Activated CD4-positive, alpha-beta T cell treated with anti-CD3 and anti-CD28 coated beads, Interleukin-2, amount 50 U/mL, for 16 hours (primary cell): ENCODE measurements at places on chromosomes 6 and 20.

GRCh38 chr20:41344477-41344876, 3.9 kb downstream of the LPIN3 start:
- DNase-seq, result no peak

DNA sequence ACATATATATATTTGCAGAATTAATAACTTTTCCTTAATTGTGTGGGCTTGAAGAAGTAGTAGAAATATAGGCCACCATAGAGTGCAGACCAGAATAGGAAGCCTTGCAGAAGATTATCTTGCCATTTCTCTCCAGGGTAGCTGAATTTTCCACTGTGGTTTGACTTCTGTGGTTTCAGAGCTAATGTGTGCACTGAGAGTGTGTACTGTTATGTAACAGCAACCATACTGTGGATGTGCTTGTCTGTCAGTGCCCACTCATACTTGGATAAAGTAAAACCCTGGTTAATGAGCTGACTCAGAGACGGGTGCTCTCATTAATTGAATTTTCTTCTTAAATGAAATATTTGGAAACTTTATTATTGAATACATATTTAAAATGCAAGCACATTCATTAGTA, 57.2 kb downstream of the CEP43 start:
- peak; percentile 72 for DNase-seq

DNA sequence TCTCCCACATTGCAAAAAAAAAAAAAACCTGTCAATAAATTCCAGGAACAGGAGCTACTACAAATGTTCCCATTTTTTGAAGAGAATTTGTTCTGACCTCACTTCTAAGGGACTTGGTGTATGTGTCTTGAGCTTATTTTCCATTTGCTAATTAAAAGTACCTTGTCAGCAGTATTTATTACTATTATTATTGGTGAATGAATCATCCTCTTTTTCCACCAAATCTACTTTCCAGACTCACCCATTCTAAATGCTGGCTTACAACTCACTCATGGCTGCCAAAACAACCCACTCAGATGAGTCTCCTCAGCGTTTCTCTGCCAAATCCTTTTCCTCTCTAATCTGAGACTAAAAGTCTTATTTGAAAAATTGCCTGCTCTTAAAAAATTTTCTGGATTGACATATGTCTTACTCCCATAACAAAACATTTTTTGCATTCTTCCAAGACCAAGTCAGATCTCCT, 33.2 kb upstream of the TASP1 start:
- no peak for DNase-seq

DNA sequence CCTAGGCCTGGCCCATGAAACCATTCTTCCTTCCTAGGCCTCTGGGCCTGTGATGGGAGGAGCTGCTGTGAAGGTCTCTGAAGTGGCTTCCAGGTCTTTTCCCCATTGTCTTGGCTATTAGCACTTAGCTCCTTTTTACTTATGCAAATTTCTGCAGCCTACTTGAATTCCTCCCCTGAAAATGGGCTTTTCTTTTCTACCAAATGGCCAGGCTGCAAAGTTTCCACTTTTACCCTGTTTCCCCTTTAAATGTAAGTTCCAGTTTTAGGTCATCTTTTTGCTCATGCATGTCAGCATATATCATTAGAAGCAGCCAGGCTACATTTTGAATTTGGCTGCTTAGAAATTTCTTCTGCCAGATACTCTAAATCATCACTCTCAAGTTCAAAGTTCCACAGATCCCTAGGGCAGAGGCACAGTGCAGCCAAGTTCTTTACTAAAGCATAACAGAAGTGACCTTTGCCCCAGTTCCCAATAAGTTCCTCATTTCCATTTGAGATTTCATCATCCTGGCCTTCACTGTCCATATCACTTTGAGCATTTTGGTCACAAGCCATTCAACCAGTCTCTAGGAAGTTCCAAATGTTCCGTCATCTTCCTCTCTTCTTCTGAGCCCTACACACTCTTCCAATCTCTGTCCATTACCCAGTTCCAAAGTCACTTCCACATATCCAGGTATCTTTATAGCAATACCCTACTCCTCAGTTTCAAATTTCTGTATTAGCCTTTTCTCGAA, 71.9 kb downstream of the TBC1D7 start:
- no peak for DNase-seq

DNA sequence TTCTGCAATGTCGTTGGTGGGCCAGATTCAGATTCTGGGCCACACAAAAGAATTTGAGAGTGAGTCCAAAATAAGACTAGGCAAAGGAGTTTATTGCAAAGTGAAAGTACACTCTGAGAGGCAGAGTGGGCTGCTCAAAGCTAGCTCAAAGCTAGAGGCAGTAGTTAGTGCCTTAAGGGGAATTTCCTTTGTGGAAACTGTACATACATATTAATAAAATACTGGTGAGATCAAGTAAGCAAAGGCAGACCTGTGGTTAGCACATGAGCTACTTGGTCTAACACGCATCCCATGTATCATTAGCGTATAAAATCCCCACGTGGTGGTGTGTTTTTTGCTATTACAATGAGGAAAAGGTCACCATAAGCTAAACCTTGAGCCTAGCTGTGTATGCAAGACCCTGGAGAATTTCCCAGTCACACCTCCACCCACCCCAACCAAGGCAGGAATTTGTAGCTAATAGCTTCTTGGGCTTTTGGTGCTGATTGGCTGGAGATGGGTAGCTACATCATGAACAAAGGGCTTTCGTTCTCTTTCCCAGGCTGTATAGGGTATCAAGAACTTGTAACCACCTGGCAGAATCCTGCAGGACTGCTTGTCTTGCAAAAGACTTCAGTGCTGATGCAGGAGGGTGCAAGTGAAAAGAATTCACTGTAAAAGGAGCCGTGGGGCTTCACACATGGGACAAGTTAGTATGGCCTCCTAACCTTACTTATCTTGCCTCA, 14.7 kb upstream of the TRIM26 start:
- peak; percentile 40 for DNase-seq

GRCh38 chr6:121055572-121056163, 278.6 kb downstream of the TBC1D32 start:
- DNase-seq, result peak; percentile 43

- no peak for DNase-seq
Observed at GRCh38 chr6:21691685-21692346, 98.3 kb downstream of the SOX4 start.

- DNase-seq, result no peak
Observed at GRCh38 chr6:89430201-89430962, 2.6 kb upstream of the ANKRD6 start.

DNA sequence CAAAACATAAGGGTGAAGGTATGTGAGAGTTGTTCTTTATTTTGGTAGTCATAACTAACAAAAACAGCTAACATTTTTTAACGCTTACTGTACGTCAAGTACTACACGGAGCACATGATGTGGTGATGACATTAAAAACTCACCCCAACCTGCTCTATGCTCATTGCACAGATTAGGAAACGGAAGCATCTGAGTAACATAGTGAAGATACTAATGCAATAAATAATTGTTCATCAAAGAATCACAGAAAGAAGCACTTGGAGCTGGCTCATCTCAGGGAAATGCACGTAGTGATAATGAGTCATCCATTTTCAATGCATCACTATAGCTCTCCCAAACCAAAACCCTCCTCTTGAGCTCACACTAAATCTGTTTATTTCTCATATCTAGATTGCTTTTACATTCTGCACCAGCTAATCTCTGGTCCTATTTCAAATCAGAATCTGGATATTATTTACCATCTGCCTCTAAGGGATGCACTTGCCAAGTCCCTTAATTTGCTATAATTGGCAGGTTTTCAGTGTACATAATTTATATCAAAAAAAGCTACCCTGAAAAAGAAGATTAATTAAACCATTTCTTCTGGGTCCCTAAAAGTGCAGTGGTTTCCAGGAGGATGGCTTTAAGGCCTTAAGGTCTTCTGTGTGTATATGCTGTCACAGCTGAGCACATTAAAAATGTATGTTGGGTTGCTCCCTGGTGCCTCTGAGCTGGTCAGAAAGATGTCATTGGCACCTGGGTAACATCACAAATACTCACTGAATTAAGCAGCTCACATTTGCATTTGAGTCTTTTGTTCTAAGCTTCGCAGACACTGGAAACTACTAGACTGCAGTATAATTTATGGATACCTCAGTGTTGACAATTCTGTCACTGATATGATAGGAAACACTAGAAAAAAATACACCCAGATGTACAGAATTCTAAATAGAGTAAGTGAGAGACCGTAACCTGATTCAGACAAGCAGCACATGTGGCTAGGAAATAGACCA, 677.4 kb upstream of the CITED2 start:
- DNase-seq, result peak; percentile 11

DNA sequence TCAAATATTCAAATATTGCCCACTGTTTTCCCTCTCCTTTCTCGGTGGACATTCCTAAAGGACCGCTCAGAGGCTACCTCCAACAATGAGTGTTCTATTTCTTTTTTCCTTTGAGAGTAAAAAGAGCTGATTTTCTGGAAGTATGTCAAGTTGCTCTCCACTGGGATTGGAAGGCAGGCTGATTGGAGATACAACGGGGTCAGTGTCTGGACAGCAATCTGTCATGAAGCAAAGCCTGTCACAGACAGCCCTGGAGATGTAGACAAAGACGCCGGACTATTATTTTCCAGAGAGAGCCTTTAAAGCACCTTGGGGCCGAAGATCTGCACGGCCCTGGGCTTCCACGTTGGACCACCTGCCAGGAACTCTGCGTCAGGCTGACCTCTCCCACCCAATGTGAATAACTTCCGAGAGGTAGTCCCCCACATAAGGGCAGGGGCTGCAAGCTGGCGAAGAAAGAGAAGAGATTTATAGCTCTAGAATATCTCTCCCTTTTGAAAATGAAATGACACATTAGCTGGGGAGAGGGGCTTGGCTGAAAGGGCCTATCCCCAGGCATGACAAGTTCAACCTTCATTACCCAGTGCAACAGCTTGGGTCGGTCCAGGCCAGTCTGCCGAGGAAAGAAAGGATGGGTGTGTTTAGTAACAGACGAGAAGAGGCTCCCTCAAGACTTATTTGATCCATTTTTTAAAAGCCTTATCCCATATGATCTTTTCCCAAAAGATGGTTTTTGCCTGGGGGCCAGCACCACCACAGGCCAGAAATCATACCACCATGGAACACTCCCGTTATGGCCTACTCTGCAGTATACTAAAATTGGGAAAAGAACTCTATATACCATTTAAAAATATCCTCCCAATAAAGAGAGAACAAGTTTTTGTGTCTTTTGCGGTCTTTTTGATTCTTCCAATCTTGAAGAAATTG, 131.1 kb downstream of the OLIG3 start:
- DNase-seq, result no peak

GRCh38 chr6:8536122-8536521, 100.8 kb upstream of the SLC35B3 start:
- DNase-seq, result no peak

GRCh38 chr6:148447521-148448230, 105.0 kb downstream of the SASH1 start:
- DNase-seq, result no peak

DNA sequence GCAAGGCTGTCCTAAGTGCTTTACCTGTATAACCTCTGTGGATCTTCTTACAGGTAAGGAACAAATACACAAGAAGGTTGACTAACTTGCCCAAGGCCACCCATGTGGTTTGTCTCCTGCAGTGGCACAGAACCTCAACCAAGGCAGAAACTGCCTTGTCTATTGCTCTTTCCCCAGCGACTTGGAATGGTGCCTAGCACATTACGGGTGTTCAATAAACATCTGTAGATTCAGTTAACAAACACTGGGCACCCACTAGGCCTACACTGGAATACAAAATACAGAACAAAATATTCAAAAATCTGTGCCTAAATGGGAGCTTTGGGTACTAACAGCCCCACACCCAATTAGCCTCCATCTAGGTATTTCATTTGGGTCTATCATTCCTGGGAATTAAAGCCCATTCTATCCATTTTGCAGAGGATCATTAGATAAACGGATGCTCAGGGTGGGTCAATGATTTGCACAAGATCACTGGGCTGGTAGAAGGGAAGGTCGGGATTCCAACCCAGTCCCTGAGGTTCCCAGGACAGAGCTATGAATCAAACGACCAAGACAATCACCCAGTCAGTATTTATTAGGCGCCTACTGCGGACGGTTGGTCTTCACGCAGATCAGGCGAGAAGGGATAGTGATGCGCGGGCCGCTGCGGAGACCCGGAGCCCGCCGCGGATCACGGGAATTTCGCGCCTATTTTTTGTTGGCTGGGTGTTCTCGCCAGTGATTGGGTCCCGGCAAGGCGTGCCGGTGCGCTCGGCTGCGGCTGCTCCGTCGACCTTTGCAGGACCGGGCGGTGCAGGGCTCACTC, at the start of gene STK35:
Gene STK35, plus strand, starts transcription at position 771 of the 808 bp plus-strand sequence. CDS start 55 bp downstream, outside the sequence.
- DNase-seq, result peak; percentile 79

- peak; percentile 56 for DNase-seq
Observed at GRCh38 chr20:50517817-50518154, 7.6 kb downstream of the PTPN1 start.

DNA sequence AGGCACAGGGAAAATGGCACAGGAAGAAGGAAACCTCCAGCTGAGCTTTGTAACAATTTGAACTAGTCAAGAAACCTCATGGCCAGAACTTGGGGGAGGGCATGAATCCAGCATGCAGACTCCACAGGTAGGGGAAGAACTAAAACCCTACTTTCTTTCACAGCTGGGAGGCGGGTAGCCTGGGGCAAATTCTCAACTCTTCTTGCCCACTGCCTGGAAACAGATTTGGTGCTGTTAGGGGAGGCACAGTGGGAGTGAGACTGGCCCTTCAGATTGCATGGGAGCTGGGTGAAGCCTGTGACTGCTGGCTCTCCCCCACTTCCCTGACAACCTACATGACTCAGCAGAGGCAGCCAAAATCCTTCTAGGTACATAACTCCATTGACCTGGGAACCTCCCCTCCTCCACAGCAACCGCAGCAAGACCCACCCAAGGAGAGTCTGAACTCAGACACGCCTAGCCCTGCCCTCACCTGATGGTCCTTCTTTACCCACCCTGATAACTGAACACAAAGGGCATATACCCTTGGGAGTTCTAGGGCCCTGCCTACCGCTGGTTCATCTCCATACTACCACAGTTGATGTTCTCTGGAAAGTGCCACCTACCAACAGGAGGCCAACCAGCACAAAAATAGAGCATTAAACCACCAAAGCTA, 37.2 kb upstream of the TRIM27 start:
- DNase-seq, result no peak

GRCh38 chr6:15327271-15327670, 81.4 kb downstream of the JARID2 start:
- peak; percentile 55 for DNase-seq

GRCh38 chr6:75219263-75219662, 13.4 kb upstream of the COL12A1 start:
- no peak for DNase-seq

- DNase-seq, result no peak
Observed at GRCh38 chr6:104959026-104959858, 2.3 kb downstream of the LIN28B start.
